ENCODE measurements at places on chromosomes 5 and 9. TPM values are rescaled to one million over a fixed set of nuclear protein-coding genes. Genes with fewer than 3 reads are reported as not detected.
A peak's percentile ranks its signal among the peaks of the same experiment; 100 is the strongest.

The RANBP17 gene
- 4.2 TPM for total RNA-seq

The SLC36A3 gene
- total RNA-seq: not detected

The OR1Q1 gene
- total RNA-seq: not detected

The FUBP3 gene
- 50.6 TPM for total RNA-seq

The LHX2 gene
- total RNA-seq: not detected

The ENDOG gene
- total RNA-seq: 15.5 TPM

The CCNJL gene
- 3.1 TPM for total RNA-seq

The ARSB gene
- 8.3 TPM for total RNA-seq

The ECM2 gene
- 1.4 TPM for total RNA-seq

The MYOZ3 gene
- 0.53 TPM for total RNA-seq

The COL23A1 gene
- total RNA-seq: 0.04 TPM

The LMAN2 gene
- total RNA-seq: 148 TPM

DNA sequence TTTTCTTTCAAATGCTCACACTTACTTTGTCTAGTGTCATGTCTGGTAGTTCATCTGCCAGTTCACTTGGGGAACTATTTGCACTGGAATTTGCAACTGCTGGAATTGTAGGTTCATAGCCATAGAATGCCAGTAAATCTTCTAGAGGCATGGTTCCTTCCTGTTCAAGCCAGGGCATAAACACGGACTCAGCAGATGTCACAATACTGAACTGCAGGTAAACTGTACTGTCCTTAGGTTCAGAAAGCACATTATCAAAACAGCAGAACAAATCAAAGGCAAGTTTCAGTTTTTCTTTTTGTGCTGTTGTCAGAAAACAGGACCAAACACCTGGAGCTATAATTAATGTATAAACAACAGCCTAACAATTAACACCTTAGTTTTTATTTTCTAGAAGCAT, 13.1 kb downstream of the MIER3 start:
- no peak for DNase-seq

- no peak for DNase-seq
These were observed 51.2 kb downstream of the FCHO2 start for GRCh38 chr5:73007051-73007450.

DNA sequence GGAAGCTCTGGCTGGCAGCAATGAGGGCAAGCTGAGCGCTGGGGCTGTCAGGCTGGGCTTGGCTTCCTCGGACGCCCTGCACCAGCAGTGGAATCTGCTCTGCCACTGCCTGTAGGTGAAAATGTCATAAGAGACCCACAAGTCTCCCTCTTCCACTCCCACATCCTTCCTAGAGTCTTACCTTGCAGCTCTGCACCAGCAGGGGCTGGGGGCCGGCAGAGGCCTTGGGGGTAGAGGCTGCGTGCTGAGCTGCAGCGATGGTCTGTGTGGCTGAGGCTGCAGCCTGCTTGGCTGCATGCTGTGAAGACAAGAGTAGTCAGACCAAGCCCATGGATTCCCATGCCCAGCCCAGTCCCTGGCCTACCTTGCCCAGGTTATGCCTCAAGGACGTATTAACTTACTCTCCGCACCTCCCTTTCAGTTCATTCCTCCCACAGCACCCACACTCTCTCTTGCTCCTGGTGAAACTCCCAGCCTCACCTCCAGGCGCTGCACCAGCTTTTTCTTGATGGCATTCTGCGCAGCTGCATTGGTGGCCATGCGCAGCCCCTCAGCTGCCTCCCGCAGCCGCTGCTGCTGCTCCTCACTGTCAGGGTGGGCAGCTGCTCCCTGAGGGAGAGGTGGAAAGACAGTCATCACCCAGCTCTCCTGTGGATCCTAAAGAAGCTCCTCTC, 17.3 kb downstream of the TLN1 start:
- DNase-seq: no peak

- no peak for DNase-seq
These were observed 180.0 kb upstream of the KLF9 start for GRCh38 chr9:70594386-70594944.

DNA sequence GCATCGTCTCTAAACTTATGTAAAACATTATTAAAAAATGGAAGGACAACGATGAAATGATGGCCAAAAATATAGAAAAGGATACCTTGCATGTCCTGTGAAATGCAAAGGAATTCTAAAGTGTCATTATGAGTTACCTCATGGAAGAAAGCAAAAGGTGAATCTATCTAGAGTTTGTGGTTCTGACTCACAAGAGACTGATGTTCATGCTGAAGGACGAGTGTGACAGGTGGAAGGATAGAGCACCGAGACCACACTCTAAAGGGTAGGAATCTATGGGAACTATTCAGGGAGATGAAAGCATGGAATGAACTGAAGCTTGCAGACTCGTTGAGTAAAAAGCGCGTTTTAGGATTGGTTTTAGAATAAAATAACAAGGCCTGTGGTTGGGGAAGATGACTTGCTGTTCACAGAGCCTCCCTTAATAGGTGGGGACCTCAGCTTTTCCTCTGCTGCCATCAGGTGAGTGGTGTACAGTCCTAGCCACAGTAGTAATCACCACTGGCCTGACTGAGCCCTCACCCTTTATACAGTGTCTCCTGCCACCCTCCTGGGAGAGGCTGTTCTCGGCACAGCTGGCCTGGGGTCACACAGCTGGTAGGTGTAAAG, 11.2 kb downstream of the TENT4A start:
- DNase-seq: no peak

DNA sequence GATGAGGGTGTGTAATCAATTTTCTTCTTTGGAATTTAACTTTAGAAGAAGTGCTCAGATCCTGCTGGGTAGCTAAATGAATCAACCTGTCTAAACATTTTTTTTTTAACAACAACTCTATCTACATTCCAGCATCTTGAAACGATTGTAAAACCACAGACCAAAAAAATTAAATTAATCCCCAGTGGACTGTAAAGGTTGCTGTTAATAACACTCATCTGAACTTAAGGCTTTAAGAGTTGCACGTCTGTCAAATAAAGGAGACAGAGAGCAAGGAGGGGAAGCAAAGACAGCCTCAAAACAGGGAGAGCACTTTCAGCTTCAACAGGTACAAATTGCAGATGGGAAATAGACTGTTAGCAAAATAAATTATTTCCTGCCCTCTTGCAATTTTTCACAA, 548.5 kb downstream of the DTWD2 start:
- no peak for DNase-seq

GRCh38 chr9:14678776-14679175, 14.5 kb downstream of the ZDHHC21 start:
- DNase-seq: no peak

- DNase-seq: peak; percentile 30
These were observed 47.3 kb downstream of the TMEM167A start for GRCh38 chr5:83029912-83030311.

- DNase-seq: no peak
These were observed 26.8 kb downstream of the NIPAL4 start for GRCh38 chr5:157486861-157487260.

DNA sequence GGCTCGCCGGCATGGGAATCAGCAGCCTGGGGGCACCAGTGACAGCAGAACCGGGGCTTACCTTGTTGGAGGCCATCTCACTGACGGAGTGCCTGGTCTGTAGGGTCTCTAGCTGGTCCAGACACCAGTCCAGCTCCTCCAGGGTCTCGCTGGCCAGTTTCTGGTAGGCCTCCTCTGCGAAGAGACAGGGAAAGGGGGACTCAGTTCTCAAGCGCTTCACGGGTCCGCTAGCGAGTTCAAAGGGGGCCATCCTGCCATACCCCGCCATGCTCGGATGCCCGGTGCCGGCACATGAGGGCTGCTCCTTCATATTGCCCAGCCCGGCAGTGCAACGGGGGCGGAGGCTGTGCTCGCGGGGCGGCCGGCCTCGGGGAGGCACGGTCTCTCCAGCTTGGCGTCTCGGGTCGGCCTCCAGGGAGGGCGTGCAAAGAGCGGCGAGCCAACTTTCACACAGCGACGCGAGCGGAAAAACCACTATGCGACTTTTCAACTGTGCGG, 456.0 kb downstream of the RAB3C start:
- DNase-seq: no peak

DNA sequence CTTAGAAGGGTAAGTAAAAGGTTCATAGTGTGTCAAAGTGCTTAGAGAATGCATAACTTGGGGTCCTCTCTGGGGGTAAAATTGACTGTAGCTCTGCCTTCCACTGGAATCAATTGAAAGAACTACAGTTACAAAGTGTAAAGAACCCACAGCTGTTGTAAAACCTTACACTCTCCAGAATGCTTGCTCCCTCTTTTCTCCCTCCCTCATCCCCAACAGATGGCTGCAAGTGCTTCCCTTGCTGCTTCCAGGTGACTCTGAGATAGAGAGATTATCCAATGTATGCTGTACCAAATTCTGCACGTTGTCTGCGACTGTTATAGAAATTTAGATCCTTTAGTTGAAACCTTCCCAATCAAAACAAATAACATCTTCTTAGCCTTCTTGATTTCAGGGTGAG, 126.0 kb downstream of the STK32A start:
- no peak for DNase-seq

DNA sequence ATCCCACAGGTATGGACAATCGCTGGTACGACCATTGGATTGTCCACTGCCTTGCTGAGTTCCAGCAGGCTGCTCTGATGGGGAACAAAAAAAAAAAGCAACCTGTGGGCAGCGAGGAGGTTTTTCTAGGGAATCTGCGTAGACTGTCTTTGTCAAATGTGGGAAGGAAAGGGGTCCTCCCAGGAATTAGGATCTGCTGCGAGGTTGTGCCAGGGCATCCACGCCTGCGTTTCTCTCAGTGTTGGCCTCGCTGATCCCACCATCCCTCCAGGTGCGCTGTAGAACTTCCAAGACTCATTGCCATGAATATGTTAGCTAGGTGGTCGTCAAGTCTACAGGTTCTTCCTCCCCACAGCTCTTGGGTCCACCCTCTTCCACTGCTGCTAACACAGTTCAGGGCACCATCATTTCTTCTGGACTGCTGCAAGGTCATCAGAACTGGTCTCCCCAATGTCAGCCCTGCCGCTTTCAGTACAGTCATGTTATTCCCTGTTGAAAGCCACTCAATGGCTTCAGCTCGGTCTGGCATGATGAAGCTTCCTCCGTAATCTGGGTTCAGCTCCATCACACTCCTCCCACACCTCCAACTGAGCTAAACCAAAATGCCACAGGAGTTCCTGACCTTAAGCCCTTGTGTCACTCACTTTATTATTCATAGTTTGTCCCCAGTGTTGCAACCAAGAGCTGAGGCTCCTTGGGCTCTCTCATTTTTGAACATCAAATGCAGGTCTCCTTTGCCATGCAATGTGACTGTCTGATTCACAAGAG, 79.5 kb upstream of the DMRT1 start:
- no peak for DNase-seq

DNA sequence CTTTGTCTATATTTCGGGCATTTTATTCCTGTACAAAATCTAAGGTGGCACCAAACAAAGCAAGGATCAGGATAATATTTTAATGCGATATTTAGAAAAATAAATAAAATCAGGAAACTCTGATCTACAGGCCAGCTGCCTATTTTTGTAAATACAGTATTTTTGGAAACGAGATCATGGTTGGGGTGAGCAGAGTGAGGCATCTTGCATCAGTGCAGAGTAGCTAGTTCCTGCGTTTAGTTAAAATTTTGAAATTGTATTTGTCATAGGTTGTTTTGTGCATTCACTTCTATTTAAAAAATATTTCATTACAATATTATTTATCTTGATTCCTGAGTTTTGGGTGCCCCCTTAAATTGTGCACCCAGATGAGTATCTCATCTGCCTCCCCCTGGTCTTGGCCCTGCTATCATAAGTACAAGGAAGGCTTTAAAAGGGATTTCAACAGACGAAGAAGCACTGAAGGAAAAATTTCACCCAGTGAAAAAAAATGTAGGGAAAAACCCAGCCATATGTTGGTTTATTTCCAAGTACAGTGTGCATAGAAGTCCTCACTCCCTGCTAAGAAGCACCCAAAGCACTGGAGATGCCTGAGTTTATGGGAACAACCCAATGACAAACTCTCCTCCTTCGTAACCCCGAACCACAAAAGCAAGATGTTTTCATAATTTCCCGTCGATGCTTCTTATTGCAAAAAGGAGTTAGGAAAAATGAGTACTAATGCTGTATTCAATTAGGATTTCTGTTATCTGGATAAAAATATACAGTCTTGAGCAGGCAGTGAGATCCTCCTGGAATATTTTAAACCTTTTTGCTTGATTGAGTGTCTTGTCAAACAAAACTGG, 304.7 kb upstream of the CLINT1 start:
- no peak for DNase-seq
